ENCODE measurements at places on chromosomes 12 and 14.

DNA sequence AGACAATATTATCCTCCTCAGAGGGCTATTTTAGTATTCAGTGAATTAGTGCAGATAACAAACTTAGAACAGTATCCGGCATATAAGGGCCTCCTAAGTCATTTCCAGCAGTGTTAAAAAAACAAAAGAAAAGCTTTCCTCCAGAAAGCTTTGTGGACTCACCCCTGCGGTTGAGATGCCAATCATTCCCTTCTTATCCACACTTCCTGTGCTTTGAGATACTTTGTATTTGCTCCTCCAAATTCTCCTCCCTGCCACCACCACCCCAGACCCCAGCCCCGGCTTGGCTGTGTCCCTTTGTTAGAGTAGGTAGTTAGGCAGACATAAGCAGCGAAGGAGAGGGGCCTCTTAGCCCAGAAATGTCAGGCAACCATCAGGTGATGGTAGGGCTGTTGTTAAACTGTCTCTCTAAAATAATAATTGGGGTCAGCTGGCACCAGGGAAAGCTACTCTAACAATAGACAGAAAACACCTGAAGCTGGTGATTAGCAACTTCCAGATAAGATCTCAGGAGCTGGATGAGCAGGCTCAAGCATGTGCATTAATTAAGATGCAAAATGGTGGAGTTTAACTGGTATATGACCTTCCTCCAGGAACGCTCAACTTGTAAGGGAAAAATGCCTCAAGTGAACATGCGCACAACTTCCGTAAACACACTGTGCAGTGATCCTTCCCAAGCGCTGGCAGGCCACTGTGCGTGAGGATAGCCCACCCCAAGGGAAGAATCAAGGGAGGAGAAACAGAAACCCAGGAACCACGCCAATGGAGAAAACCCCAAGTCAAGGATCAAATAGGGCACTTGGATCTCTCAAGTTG is 152.1 kb upstream of the EEA1 start:
- peak; percentile 61 for DNase-seq

- no peak for DNase-seq
Measured at GRCh38 chr12:40145896-40146295, 40.0 kb upstream of the SLC2A13 start.

GRCh38 chr12:108833355-108833733 is 24.0 kb downstream of the SSH1 start:
- peak; percentile 72 for DNase-seq

- DNase-seq = no peak
Measured at GRCh38 chr12:122730215-122731014, at the start of gene HCAR1. HCAR1 (minus strand) TSS chr12:122730844; CDS start chr12:122730339, 505 bp downstream.

DNA sequence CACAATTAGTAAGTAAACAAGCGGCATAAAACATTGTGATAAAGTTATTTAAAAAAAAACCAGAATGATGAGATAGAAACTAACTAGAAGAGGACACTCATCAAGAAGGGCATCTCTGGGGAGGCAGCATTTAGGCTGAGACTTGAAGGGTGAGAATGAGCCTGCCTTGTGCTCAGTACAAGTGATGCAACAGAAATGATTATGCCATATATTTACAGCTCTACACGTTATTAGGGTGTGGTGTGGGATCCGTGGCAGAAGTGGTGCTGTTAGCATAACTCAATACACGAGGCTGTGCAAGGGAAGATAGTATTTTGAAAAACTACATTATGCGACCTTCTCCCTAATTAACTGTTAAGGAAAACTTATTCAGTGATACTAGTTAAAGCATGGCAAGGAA is 178.5 kb upstream of the ATF7IP start:
- no peak for DNase-seq

DNA sequence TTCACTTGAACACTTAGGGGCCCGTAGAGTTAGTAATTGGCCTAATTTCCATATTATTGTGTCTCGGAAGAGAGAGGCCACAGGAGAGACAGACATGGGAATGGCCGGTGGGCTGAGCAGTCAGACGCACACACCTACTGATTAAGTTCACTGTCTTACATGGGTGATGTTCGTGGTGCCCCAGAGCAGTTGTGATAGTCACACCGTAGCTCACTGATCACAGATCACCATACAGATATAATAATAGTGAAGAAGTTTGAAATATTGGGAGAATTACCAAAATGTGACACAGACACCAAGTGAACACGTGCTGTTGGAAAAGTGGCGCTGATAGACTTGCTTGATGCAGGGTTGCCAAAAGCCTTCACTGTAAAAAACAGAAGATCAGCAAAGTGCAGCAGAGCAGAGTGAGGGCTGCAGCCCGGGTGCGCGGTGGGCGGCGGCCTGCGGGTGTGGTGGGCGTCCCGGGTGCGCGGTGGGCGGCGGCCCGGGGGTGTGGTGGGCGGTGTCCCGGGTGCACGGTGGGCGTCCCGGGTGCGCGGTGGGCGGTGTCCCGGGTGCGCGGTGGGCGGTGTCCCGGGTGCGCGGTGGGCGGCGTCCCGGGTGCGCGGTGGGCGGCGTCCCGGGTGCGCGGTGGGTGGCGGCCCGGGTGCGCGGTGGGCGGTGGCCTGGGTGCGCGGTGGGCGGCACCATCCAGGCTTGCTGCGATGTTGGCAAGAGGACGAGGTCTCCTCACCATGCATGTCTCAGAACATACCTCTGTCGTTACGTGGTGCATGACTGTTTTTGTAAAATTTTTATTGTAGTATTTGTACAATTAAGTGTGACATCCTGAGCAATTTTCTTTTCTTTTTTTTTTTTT is 34.3 kb upstream of the TEX22 start:
- peak; percentile 54 for DNase-seq
